ENCODE measurements at places on chromosomes 13 and 19.
A peak's percentile ranks its signal among the peaks of the same experiment; 100 is the strongest.

GRCh38 chr13:104592127-104592526 lies 1525.9 kb upstream of the SLC10A2 start:
- no peak for DNase-seq

DNA sequence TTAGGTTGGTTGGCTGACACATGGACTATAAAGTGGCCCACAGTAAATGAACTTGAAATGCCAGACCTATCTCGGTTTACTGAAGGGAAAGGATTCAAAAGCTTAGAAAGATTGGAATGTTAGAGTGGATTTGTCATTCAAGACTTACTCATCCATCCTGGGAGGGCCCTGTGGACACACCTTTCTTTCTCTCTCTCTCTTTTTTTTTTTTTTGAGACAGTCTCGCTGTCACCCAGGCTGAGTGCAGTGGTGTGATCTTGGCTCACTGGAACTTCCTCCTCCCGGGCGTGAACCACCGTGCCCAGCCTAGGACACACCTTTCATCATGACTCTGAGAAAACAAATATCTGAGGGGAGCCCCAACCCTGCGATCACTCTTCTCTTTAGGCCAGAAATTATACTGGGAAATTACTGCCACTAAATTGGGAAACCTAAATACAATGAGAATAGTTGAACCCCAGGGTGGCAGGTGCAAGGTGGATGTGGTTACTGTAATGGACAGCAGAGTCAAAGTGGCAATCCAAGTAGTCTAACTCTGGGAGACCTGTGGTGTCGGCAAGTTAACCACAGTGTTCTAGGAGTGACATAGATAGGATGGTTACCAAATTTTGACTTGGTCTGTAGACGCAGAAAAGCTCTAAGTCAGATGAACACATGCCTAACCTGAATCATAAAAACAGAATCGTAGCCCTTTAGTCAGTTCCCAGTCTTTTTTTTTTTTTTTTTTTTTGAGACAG lies 47.1 kb upstream of the ZMYM5 start:
- no peak for DNase-seq

DNA sequence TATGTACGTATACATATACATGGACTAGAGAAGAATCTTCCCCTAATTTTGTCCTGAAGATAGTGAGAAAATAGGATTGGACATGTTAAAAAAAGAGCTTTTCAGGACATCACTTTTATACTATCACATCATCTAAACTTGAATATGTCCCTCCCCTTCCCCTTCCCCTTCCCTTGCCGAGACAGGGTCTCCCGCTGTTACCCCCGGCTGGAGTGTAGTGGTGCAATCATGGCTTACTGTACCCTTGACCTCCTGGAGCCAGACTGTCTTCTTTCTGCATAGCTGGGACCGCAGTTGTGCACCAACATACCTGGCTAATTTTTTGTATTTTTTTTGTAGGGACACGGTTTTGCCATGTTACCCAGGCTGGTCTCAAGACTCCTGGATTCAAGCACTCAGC lies 6.6 kb downstream of the HNRNPM start:
- no peak for DNase-seq

DNA sequence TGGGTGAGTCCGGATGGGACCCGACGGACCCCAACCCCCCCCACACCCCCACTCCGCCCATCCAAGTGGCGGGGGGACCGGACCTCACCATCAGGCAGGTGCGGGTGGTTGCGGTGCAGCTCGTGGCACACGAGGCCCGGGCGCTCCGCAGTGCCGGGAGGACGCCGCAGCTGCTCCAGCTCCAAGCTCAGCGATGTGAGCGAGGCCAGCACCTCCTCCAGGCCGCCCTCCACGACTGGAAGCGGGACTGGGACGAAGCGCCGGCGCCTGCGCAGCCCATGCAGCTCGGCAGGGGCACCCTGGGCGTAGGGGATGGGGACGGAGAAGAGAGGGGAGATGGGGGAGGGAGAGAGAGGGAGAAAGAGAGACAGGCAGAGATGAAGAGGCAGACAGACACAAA lies 30.1 kb upstream of the OLFM2 start:
- no peak for DNase-seq

- no peak for DNase-seq
These were observed 349.0 kb downstream of the EFNB2 start for GRCh38 chr13:106186366-106187030.

DNA sequence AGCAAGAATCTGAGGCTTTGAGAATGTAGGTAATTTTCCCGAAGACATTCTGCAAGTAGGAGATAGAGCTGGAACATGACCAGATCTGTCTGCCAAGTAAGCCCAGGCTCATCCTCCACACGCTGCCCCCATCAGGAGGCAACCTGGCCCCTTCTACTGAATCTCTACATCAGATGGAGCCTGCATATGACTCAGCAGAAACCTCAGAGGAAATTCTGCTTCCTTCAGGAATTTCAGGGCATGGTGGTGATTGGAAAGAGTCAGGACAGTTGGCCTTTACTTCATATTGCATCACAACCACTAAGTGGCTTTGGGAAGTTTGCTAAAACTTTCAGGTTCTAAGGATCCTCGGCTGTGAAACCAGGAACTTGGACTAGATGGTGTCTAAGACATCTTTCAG lies 85.2 kb downstream of the LRRC63 start:
- DNase-seq: no peak

DNA sequence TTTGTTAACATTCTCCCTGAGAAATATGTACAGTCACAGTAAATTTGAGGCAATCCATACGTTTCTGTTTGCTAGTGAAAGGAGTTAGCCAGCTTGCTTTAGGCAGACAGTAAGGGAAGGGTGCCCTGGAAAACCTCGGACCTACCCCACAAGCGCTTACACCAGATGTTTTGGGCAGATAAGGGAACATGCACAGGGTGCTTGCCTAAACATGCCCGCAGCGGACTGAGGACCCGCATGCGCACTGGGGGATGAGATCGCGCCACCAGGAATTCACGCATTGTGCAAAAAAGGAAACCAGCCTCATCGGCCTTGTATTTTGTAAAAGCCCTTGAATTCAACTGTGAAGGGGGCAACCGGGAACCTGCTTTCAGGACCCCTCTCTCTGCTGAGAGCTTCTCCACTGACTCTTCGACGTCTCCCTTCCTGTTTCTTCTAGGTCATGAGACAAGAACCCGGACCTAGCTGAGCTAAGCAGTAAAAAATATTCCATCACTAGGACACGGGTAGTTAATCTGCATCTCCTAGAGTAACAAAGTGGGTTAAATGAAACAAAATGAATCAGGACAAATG lies 1399.2 kb upstream of the ATXN8OS start:
- DNase-seq: no peak

- DNase-seq: no peak
These were observed 5.3 kb downstream of the BSG start for GRCh38 chr19:577439-578392.

DNA sequence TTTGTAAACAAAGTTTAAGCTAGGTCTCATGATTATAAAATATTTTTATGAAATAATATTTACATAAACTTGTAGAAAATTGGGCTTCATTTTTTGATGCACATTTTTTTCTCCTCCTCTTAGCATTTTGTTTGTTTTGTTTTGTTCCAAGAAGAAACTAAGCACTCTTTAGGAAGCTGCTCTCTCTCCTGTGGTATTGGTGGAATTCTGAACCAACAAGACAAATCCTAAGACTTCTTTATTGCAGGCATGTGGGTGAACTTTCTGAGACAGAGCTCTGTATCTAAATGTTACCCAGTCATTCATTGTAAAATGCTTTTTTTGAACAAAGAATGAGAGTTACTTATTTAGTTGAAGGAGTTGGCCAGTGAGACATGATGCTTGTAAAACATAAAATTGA lies 39.3 kb downstream of the LMO7 start:
- DNase-seq: no peak

GRCh38 chr13:40095695-40096356 lies 440.4 kb downstream of the COG6 start:
- DNase-seq: no peak

DNA sequence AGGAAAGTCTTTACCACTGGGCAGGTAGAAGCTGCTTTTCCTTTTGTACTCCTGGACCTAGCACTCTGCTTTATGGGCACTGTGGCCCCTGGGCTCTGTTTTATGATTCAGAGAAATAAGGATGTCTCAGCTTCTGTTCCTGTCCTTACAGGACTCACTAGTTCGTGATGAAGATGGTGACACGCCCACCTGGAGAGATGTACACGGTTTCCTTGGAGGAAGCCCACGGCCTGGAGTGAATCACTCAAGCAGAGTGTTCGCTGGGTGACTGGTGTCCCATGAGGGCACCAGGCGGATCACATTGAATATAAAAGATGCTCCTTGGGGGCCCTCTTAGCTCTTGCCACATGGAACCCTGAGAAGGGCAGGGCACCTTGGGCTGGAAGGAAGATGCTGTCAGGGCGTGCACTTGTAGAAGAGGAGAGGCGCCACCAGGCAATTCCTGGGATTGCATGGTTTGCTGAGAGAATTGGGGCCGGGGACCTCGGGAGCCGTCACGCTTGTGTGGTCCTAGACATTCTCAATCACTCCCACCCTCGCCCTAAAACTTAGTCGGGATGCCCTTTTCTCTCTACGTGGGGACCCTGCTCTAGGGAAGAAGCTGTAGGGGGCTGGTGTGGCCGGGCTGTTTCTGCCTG lies 202.6 kb downstream of the TSHZ3 start:
- DNase-seq: no peak

DNA sequence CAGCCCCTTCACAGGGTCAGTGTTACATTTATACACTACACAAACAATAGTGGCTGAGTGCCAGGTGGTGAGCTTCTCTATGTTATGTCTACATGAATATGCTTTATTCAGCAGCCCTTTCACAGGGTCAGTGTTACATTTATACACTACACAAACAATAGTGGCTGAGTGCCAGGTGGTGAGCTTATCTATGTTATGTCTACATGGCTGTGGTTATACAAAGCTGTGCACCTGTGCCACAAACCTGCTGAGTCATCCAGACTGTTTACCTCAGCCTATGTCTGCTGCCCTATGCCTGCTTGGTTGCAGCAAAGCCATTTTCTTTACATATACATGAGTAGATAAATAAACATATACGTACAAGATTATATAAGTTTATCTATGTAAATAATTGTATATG lies 76.5 kb downstream of the ZNF726 start:
- peak; percentile 10 for DNase-seq

GRCh38 chr13:19572280-19572679 lies 10.9 kb upstream of the TPTE2 start:
- no peak for DNase-seq

- DNase-seq: no peak
These were observed 18.0 kb downstream of the PRAM1 start for GRCh38 chr19:8484331-8484894.

DNA sequence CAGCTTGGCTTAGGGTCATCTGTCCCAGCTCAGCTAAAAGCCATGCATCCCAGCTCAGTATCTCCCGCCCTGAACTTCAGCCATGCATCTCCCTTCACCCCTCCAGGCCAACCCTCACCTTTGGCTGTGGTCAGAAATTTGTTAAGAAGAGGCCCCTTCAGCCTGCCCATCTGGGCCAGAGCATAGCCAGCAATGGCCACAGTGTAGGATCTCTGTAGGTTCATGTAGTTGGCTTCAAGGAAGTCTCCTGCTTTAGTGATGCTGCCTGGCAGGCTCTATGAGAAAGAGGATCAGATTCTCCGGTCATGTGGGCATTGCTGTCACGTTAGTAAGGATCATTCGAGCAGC lies 16.6 kb upstream of the TNFSF14 start:
- DNase-seq: no peak

GRCh38 chr13:26861941-26862340 lies 101.4 kb upstream of the GPR12 start:
- no peak for DNase-seq

DNA sequence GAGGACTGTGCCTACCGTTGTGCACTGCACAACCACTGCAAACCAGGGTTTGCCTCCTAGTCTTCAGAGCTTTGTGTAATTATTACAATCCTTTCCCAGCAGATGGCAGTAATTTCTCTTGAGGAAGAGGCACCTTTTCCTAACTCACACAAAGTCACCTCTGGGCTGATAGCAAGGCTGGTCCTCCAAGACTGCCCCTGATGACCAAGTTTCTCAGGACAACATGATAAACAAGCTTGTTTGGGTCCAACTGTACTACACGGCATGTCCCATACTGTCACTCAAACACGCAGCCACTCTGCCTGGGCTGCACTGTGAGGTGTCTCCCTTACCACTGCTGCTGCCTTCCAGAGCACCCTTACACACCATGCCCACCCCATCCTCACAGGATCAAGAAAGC lies 39.3 kb downstream of the RFXAP start:
- DNase-seq: no peak

DNA sequence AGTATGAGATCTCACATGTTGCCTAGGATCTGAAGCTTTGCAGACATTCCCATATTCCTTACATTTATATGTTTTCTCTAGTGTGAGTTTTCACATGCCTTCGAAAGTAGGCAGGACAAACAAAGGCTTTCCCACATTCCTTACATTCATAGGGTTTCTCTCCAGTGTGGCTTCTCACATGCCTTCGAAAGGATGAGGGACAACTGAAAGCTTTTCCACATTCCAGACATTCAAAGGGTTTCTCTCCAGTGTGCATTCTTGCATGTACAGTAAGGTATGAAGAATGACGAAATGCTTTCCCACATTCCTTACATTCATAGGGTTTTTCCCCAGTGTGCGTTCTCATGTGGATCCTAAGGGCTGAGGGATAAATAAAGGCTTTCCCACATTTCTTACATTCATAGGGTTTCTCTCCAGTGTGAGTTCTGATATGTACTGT lies 14.2 kb downstream of the ZNF699 start:
- no peak for DNase-seq

- no peak for DNase-seq
These were observed 281.4 kb downstream of the ABCC4 start for GRCh38 chr13:95019886-95020285.

- no peak for DNase-seq
These were observed 202.4 kb downstream of the ITGBL1 start for GRCh38 chr13:101654883-101655282.

- DNase-seq: no peak
These were observed 11.7 kb upstream of the CASP14 start for GRCh38 chr19:15037586-15037985.

DNA sequence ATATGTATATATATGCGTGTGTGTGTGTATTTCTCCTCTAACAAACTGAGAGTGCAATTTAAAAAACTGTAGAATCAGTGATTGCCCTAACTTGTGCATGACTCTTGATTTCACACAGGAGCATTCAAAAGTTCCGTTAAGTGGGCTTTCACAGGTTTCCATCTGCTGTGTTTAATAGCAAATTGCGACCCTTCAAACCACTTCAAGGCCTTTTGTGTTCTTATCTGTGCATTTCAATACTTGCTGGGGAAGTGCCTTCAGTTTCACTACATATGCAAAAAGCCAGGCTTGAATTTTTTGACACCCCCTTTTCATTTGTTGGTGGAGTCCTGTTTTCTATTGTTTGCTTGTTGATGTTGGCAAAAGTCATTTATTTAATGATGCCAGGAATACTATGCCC lies 158.0 kb downstream of the TM9SF2 start:
- no peak for DNase-seq

DNA sequence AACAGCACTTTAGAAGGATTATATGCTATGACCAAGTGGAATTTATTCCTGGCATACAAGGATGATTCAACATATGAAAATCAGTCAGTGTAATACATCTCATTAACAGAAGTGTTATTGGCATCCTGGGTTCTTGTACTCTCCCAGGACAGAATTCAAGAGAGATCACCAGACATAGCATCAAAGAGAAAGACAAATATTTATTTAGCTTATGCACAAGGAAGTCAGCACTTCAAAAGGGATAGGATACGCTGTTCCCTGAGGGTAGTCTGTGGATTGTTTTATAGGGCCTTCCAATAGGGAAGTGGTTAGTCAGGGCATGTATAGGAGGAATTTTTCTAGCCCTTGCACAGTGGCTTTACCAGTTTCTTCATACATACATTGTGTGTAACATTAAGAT lies 1238.0 kb downstream of the PCDH17 start:
- DNase-seq: no peak

- DNase-seq: no peak
These were observed 337.6 kb upstream of the ARGLU1 start for GRCh38 chr13:106905380-106906162.

- DNase-seq: no peak
These were observed 42.7 kb downstream of the ADPRHL1 start for GRCh38 chr13:113410472-113411201.
